ENCODE measurements at places on chromosomes 6 and 20.

GRCh38 chr6:93523365-93523764 is 104.0 kb upstream of the EPHA7 start:
- no peak for DNase-seq

- DNase-seq, result no peak
These were observed 61.3 kb upstream of the ATXN1 start for GRCh38 chr6:16822529-16822928.

- no peak for DNase-seq
These were observed 21.3 kb downstream of the TAF11 start for GRCh38 chr6:34866509-34866908.

DNA sequence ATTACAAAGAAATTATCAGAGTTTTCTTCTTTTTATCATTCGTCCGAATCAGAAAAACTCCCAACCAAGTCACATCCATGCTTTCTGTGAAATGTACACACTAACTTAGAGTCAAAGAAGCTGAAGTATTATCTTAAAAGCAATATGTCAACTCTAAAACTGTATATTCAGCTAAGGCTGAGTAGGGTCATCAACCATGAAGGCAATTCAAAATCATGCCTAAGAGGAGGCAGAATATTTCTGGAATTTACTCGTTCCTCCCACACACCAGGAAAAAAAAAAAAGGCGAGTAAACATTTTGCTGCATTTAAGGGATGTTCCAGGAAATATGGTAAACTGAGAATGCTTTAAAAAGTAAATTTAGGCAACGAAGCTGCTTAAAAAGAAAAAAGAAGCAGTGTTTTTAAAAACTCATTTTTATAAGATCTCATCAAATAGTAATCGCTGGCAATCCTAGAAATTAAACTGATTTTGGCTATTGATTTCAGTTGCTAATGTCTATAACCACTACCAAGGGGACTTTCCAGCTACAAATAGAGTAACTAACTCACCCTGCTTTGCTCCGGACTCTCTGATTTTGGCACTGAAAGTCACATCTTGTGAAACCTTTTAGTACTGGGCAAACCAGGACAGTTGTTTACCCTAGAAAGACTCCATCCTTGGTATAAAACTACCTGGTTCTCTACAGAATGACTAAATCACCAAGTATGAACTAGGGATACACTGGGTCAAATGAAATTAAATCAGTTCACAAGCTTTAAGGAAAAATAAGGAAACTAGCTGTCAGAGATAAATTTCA is 82.8 kb downstream of the MBOAT1 start:
- no peak for DNase-seq

GRCh38 chr20:53611449-53611894 is 17.8 kb upstream of the ZNF217 start:
- DNase-seq, result no peak

- peak; percentile 45 for DNase-seq
These were observed 5.7 kb downstream of the TMEM151B start for GRCh38 chr6:44275749-44276648.

DNA sequence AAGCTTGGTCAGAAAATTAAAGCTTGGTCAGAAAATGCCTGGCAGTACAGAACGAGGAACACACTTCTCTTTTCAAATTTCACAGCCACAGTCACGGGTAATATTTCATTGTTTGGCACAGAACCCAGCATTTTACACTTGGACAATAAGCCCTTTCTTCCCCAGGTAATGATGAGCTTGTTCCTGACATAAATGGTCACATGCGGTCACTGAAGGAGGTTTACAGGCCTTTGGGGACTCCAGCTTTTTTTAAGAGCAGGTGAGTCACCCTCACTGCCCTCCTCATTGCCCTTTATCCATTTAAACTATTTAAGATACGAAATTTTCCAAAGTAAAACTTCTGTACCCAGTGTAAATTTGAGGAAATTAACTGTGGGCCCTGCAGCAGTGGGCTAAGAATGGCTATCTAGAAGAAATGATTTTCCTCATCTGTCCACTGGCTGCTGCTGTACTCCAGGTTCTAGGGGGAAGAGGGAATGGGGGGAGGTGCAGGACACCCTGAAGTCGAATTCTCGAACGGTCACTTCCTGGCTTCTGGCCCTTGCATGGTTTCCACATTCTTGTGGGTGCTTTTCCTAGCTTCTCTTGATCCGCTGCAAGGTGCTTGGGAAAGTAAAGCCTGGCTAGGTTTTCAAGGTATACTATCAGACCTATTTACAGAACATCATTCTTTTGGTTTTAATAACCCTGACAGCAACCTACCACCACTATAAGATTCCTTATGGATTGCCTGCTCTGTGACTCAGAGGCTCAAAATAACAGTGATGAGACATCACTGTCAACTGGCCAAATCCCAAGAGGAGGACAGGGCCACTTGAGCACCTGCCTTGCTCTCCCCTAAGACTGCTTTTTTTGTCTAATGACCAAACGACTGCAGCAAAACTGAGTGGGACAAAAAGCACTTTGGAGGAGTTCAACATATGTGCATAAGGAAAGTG is 75.8 kb downstream of the PREP start:
- no peak for DNase-seq

- DNase-seq, result no peak
These were observed at the start of gene CTSZ for GRCh38 chr20:59006864-59007664. Gene CTSZ (minus strand): TSS chr20:59007254. CDS start chr20:59007128, 126 bp downstream.

GRCh38 chr20:35207950-35208611 is 18.4 kb upstream of the MMP24 start:
- DNase-seq, result peak; percentile 82

DNA sequence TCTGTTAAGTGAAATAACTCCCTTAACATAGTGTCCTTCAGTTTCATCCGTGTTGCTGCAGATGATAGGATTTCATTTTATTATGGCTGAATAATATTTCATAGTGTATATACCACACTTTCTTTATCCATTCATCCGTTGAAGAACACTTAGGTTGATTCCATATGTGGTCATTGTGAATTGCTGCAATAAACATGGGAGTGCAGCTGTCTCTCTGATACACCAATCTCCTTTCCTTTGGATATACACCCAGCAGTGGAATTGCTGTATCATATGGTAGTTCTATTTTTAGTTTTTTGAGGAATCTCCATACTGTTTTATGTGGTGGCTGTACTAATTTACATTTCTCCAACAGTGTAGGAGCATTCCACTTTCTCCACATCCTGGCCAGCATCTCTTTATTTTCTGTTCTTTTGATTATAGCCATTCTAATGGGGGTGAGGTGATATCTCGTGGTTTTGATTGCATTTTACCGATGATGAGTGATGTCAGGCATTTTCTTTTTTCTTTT is 193.2 kb downstream of the SLC16A10 start:
- DNase-seq, result no peak

- DNase-seq, result no peak
These were observed 5.2 kb upstream of the TP53RK start for GRCh38 chr20:46694484-46694883.

GRCh38 chr6:111715321-111715720 is 109.6 kb upstream of the TRAF3IP2 start:
- DNase-seq, result peak; percentile 58

GRCh38 chr6:90425161-90425641 is 128.6 kb upstream of the BACH2 start:
- DNase-seq, result no peak

GRCh38 chr6:35391240-35391968 is 49.0 kb downstream of the PPARD start:
- peak; percentile 64 for DNase-seq

GRCh38 chr6:158781692-158782373 is 37.3 kb downstream of the EZR start:
- DNase-seq, result no peak

DNA sequence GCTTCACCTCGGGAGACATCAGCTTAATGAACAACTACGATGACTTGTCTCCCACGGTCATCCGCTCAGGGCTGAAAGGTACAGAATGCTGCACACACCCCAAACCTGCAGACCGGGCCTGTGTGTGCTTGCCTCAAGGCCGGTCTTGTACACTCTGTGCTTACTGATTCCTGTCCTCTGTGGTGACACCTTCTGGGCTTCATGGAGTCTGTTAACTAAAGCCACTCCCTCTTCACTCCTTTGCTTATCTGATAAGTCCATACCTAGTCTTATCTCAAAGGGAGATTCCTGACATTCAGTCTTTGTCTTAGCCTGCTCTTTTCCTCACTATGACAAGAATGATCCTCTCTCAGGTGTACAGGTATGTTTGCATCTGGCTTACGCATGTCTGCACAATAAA is 107.7 kb upstream of the TMEM181 start:
- no peak for DNase-seq

GRCh38 chr6:18192026-18192425 is 36.8 kb downstream of the KDM1B start:
- DNase-seq, result no peak

GRCh38 chr20:44651684-44652423 is at the start of gene ADA:
Gene ADA (minus strand): TSS chr20:44651699. CDS start chr20:44651607, 92 bp downstream.
- peak; percentile 62 for DNase-seq

DNA sequence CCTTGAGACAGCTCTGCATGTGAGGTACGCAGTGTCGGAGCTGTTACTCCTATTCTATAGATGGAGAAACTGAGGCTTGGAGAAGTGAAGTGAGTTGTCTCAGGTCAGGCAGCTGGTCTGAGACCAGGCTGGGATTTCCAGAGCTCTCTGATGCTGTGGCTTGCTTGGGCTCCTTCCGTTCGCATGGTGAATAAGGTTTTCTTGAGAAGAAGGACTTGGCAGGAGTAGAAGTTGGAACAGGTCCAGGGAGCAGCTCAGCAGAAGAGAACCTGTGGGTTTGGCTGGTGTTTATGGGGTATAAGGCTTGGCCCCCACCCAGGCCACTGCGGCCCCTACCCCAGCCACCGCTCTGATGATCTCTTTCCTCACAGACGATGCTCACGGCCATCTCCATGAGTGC is 7.4 kb downstream of the SLC12A5 start:
- DNase-seq, result no peak

DNA sequence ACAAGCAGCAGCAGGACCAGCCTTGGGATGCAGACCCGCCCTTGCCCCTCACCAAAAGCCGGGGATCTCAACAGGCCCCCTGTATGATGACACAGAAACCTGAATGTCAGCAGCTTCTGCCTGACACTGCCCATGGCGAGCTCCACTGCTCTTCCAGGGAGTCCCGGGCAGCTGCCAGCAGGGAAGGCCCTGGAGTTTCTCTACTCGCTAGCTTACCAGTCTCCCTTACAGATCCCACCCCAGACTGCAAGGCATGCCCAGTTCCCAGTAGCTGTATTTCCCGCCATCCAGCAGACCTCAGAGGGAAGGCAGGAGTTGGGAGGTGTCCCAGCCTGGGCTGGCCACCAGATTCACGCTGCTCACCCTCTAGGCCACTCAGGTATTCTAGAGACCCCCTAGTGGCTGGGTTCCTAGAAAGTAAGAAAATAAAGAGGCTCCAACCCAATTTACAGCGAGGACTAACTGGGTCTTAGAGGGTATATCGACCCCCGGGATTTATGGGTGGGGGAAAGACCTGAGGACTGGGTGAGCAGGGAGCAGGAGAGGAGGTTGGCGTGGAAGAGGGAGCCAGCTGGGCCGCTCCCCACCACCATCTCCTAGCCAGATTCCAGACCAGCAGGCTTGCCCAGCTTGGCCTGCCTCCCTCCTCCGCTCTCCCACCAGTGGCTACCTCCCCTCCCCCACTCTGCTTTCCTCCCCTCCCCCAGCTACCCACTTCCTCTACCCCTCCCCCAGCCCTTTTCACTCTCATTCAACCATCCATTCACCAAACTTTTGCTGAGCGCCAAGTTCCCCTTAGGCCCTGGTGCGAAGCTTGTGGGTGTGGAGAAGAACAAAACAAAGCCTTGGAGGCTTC is 9.7 kb upstream of the HMGA1 start:
- DNase-seq, result no peak

DNA sequence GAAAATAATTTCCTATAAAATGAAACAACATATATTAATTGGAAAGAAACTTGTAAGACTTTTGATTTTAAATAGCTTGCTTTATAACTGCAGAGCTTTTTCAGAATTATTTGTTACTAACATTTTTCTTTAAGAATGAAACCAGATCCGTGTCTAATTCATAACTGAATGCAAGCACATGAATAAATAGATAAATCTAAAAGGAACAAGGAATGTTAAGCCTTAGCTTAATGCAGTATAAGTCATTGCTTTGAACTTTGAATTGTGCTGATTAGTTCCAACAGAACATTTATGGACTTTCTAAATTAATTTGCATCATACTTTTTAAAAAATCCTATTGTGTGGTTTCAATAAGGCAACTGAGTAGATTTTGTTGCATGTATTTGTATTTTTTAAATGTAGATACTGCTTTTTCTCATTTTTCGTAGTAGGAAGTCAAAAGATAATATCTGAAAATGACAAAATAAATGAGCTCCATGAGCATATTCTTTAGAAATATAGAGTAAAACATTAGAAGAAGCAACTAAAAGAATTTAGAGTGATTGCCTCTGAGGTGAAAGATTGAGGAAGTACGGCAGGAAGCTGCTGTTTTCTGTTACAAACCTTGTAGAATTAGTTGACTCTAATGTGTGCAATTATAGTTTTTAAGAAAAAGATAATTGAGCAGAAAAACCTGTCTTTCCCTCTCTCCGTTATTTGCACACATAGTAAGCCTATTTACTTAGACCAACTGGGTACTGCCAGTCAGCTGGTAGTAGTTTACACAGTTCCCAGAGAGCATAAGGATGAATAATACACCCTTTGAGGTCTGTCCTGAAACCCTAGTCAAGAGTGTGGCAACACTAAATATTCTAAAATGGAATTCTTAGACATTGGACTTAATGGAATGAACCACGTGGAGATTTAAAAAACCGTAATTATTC is 32.6 kb upstream of the SLC35D3 start:
- DNase-seq, result no peak

DNA sequence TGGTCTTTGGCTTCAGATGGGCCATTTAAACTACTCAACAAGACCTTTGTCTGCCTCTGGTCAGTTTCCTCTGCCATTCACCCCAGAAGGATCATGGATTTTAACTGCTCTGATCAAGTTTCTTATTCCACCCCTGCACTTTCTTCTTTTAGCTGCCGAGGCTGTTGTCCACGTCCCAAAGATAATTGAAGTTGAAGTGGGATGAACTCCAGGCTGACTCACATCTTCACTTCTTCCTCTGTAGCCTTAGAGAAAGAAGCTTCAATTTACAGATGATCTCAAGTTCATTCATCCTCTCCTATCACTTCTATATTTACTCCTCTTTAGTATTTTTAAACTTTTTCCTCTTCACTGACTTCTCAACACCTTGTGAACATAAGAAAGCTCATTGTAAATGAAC is 651.6 kb downstream of the UTRN start:
- DNase-seq, result no peak

GRCh38 chr6:44867571-44868334 is 460.4 kb upstream of the RUNX2 start:
- no peak for DNase-seq

- DNase-seq, result no peak
These were observed 25.6 kb upstream of the NOX3 start for GRCh38 chr6:155481215-155481614.

DNA sequence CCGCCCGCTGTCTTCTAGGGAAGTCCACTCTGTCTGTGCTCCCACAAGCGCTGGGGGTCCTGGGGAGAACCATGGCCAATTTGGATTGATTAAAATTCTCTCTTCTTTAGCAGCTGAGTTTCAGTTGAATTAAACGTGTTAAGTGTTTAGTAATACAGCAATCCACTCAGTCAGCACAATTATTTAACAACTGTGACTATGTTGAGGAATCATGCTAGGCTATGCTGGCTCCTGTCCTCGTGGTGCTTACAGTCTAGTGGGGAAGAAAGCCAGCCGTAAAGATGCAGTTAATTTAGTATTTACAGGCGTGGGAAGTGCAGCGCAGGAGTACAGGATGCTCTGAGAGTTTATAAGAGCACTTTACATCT is 88.9 kb upstream of the FOXP4 start:
- no peak for DNase-seq

Measured in CD8-positive, alpha-beta T cell (primary cell).